ENCODE measurements at places on chromosomes 7 and 10.

DNA sequence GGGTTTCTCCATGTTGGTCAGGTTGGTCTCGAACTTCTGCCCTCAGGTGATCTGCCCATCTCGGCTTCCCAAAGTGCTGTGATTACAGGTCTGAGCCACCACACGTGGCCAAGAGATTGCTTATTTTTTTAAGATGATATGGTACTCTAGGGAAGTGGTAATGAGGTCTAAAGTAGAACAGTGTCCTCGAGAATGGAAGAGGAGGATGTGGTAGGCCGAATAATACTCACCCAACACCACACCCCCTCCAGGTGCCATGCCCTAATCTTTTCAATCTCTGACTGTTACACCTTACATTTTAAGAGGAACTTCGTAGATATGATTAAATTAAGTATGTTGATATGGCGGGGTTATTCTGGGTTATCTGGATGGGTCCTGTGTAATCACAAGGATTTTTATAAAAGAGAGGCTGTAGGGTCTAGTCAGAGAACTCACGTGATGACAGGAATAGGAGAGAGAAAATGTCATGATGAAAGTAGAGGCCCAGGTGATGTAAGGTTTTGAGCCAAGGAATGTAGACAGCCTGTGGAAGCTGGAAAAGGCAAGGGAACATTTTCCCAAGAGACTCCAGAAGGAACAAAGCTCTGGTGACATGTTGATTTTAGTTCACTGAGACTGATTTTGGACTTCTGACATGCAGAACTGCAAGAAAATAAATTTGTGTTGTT is 29.5 kb downstream of the CDK13 start:
- no peak for DNase-seq

DNA sequence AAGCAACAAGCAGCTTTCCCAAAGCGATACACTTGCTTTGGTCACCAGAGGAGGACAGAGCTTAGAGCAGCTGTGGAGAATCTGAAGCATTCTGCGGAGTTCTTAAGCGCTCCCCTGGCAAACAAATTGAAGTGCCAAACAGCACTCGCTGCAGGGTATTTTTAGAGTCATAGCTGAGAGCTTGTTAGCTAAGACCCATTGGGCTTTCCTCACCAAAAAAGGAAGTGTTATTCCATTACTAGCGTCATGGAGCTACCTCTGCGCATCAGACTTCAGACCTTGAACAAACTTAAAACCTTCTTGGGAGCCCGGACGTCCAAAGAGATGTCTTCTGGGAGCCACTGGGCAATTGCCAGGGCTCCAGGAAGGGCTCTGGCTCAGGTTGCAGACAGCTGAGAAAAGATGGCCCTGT is 23.2 kb upstream of the BMPR1A start:
- no peak for DNase-seq

GRCh38 chr10:11927746-11928145 is 104.6 kb downstream of the PROSER2 start:
- DNase-seq: no peak

DNA sequence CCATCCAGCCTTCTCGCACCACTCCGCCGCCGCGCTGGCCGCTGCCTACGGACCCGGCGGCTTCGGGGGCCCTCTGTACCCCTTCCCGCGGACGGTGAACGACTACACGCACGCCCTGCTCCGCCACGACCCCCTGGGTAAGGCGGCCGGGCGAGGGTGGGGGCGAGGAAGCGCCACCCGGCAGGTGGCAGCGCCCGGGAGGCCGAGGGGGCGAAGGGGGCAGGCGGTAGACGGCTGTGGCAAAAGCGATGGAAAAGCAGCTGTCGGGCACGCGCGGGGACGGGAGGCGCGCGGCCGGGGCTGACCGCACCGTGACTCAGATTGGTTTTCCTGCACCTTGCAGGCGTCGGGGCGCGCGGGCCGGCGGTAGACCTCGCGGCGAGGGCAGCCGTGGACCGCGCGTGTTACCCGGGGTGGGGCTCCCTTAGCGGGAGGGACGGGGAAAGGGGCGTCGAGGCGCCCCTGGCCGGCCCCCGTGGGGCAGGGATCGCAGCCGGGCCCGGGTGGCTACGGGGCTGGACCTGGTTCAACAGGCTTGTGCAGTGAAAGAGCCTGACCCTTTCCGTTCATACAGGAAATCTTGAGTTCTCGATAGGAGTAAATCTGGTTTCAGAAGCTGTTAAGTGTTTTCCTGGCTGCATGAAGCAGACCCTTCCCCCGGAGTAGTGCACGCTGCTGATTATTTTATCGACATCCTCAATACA is 608 bp downstream of the HHEX start:
- DNase-seq: peak; percentile 72

- DNase-seq: no peak
Measured at GRCh38 chr10:92696606-92697383, 7.0 kb downstream of the HHEX start.
